ENCODE measurements at places on chromosomes 16 and 17. TPM values are rescaled to one million over a fixed set of nuclear protein-coding genes. Genes with fewer than 3 reads are reported as not detected.

DNA sequence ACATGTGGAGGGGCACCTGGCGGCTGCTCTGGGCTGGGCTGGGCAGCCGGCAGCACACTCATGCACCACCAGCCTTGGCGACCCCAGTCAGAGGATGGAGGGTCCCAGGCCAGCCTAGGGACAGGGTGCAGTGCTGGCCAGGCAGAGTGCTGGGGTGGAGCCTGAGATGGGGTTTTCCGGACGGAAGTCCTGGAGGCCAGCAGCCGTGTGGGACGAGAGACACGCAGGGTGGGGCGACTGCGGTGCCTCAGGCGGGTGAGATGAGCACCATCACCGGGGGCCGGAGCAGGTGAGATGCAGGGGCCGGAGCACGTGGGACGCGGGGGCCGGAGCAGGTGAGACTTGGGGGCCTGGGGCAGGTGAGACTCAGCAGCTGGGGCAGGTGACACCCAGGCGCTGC lies 55.2 kb downstream of the LMF1 start:
- no peak for DNase-seq

GRCh38 chr17:75511610-75512575 lies 3.4 kb downstream of the CASKIN2 start:
- DNase-seq, result peak; percentile 69

Gene WSB1
- total RNA-seq, result 47.1 TPM

GRCh38 chr16:1151424-1152122 lies 1.3 kb upstream of the CACNA1H start:
- no peak for DNase-seq

- DNase-seq, result peak; percentile 50
Observed at GRCh38 chr16:68590201-68590994, 51.3 kb downstream of the ZFP90 start.

Gene RAC3
- total RNA-seq, result 0.97 TPM

GRCh38 chr17:63694229-63694949 lies 5.5 kb downstream of the LIMD2 start:
- no peak for DNase-seq
